ENCODE measurements at places on chromosomes 1 and 21.

DNA sequence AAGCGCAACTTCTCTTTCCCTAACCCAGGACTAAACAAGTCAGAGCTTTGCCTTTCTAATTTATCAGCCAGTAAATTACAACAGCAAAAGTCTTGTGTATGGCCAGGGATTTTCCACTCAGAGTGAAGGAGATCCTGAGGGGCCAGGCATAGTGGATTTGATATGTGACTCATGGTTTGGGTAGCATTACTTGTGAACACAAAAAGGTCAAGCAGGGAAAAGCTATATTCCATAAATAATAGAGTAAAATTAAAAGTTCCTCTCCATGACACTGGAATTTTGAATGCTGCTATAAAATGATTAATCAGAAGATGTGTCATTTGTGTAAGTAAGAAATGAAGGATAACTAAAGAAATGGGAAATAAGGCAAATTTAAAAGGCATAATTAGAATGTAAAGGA is 284.8 kb downstream of the HLX start:
- no peak for DNase-seq

- no peak for DNase-seq
These were observed 79.5 kb downstream of the EVI5 start for GRCh38 chr1:92705446-92705845.

GRCh38 chr1:7579831-7580804 is 191.0 kb upstream of the VAMP3 start:
- no peak for DNase-seq

DNA sequence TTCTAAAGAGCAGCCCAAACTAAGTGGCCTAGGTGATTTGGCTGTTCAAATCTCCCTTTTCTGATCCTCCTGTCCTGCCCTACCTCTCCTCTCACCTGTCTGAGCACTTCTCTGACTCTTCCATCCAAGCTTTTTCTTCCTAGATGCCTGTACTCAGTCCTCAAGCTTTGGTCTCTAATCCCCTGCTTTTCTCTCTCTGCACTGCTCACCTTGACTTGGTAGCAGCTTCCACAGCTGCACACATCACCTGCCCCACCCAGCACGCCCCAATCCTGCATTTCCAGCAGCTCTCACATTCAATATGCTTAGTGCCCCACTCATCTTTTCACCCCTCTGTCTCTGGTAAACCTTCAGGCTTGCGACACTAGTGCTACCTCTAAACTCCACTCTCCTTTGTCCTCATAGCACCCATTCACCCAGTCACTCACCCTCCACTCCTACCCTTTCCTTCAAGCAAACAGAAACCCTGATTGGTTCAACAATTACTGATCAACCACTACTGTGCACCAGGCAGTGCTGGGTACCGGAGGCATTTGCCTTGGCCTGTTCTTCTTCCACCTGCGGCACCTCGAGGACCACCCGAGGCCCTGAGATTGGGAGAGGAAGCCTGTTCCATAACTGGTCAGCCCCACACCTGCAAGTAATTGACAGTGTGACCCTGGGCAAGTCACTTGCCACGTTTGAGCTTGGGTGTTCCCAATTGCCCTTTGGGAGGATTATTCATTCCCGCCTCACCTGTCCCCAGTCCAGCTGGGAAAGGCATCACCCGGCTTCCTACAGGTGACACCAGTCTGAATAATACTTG is 136.1 kb upstream of the EDN2 start:
- no peak for DNase-seq

- DNase-seq = no peak
These were observed 2.4 kb upstream of the USP33 start for GRCh38 chr1:77762072-77762476.

GRCh38 chr21:38396325-38396724 is 102.0 kb downstream of the ERG start:
- DNase-seq = no peak

DNA sequence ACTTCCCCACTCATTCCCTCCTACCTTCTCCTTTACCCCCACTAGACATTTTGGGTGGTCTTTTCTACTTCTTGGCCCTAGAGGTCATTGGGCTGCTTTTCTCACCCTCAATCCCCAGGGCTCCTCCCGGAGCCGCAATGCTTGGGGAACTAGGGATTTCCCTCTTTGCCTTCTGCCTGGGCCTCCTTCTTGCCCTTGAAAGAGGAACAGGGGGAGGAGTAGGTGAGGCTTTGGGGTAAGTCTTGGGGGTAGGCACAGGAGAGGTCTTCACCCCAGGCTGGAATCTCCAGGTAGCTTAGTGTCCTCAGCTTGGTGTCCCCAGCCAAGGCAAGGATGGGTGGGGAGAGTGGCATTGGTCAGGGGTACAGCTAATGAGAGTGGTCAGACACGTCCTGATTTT is 56.2 kb upstream of the EPS8L3 start:
- DNase-seq = no peak

GRCh38 chr1:29416267-29417146 is 180.2 kb downstream of the PTPRU start:
- no peak for DNase-seq

GRCh38 chr1:27003745-27004470 is 8.7 kb downstream of the TENT5B start:
- no peak for DNase-seq

DNA sequence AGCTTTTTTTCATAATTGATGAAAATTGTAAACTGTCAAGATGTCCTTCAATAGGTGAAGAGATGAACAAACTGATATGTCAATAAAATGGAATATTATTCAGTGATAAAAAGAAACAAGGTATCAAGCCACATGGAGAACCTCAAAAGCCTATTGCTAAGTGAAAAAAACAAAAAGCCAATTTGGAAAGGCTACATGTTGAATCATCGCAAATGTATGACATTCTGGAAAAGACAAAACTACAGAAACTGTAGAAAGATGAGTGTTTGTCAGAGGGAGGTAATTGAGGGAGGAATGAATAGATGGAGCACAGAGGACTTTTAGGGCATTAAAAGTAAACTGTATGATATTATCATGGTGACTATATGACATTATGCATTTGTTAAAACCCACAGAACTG is 34.5 kb upstream of the USP25 start:
- no peak for DNase-seq

- no peak for DNase-seq
These were observed 464 bp upstream of the RNASEL start for GRCh38 chr1:182589520-182589919.

All from cortex of kidney (tissue), 1 donor.